ENCODE measurements at places on chromosomes 7 and 10.

DNA sequence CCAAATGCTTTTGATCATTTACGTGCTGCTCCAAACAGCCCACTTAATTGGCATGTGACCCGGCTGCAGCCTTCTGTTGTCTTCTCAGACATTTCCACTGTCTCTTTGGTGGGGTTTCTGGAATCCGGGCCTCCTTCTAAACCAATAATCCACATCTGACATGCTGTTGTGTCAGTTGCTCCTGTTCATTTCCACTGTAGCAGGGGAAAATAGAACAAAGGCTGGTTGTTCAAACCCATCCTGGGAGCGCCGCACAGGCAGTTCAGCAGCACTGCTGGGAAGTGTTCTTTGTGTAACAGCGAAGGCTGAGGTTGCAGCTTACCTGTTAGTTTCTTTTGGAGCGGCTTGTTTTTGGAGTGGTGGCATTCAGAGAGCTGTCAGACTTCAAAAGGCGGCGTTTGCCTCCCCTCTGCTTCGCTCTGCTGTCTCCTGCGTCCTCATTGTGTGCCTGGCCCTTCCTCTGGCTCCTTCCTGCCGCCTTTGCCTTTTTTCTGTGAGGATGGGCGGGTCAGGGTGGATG, 149.4 kb downstream of the SNX10 start:
- H3K27me3 ChIP-seq, result peaks cover 34% of the 10 kb centered on the region
- no peaks in the 10 kb centered on the region for H3K4me1 ChIP-seq
- H3K36me3 ChIP-seq, result no peaks in the 10 kb centered on the region
- no peak overlapping the region for H3K4me3 ChIP-seq

- H3K4me1 ChIP-seq, result peaks cover 37% of the 10 kb centered on the region
- peaks cover 54% of the 10 kb centered on the region for H3K27me3 ChIP-seq
Observed at GRCh38 chr10:62819141-62819920, 3.2 kb upstream of the EGR2 start.

DNA sequence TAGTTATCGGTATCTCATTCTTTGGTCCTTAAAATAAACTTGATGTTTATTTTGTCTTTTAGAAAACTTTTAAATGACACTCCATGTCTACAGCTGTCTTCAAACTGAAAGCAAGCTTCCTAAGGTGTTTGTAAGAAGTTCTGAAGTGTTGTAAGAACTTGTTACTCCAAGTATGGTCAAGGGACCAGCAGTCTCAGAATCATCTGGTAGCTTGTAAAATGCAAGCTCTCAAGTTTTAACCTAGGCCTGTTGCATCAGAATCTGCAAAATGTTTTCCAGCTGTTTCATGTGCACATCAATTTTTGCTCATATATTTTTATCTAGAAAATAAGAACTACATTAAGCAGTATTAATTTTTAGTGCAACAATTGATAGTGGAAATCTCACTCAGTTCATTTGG, 104.1 kb downstream of the THSD7A start:
- H3K27ac ChIP-seq, result no peak overlapping the region
- no peaks in the 10 kb centered on the region for H3K4me1 ChIP-seq
- H3K36me3 ChIP-seq, result no peaks in the 10 kb centered on the region
- H3K4me3 ChIP-seq, result no peak overlapping the region
- H3K27me3 ChIP-seq, result no peaks in the 10 kb centered on the region

DNA sequence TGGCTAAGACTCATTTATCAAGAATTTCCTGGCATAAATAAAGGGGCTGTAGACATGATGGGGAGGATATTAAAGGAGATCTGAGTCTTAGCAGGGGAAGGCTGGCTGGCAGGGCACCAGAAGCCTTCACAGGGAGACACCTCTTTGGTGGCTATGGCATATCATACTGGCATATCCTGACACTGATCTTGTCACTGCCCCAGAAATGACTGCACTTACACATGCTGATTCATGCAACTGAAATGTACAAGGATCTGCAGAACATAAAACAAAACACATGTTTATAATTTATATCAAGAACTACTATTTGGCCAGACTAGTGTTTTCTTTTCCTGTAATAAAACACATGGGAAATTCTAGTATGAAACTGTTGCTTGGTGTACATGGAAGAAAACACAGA, 5.5 kb upstream of the LIPN start:
- H3K27me3 ChIP-seq, result no peaks in the 10 kb centered on the region
- no peaks in the 10 kb centered on the region for H3K4me1 ChIP-seq
- H3K4me3 ChIP-seq, result no peak overlapping the region
- DNase-seq, result no peak
- H3K36me3 ChIP-seq, result no peaks in the 10 kb centered on the region
- no peak overlapping the region for H3K27ac ChIP-seq

DNA sequence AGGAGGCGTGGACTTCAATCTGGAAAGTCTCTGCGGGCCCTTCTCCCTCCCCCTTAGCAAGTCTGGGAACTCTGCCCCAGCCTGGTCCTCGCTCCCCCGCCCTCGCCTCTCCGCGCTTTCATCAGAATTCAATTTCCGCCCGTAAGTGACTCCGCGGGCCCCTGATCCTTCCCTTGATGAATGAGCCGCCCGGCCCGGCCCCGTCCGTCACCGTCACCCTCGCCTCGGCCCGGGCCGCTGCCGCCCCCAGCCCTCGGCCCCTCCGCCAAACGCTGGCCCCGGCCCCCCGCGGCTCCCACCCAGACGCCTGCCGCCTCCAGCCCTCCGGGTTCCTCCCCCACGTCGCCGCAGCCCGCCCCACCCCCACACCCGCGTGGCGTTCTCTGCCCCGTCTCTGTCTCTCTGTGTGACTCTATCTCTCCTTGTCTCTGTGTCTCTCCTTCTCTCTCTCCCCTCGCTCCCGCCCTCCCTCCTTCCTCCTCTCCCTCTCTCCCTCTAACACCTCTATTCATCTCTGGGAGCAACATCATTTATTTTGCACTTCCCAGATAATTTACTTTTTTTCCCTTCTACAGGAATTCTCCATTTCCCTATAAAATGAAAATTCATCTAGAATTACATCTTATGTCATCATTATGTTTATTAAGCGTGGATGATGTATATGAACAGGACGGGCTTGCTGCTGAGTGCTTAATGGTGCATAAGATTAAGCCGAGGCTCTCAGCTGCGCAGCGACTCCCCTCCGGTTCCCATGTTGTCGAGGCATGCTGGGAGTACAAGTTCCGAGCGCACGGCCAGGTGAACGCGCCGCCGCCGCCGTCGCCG, 91.2 kb upstream of the PAX2 start:
- peak overlapping the region; percentile 83 for H3K4me3 ChIP-seq
- H3K27me3 ChIP-seq, result peaks cover 76% of the 10 kb centered on the region
- no peak for DNase-seq
- H3K4me1 ChIP-seq, result peaks cover 18% of the 10 kb centered on the region
- H3K36me3 ChIP-seq, result no peaks in the 10 kb centered on the region

DNA sequence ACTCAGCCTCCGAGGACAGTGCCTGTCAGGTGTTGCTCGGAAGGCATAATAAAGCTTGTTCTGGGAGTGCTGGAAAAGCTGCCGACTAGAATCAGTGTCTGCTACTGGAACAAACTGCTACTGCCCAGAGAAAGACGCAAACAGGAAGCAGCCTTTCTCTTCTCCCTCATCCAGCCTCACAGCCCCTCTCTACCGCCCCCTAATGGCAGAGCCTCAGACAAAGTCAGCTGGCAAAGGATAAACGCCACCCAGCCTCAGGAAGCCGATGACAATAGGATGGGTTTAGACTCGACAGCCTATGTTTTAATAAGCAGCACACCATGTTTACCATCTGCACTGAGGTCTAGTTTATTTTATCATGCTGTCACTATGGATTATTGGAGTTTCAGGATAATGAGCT, 169.5 kb upstream of the LYZL1 start:
- H3K4me1 ChIP-seq, result no peaks in the 10 kb centered on the region
- H3K27ac ChIP-seq, result no peak overlapping the region
- no peaks in the 10 kb centered on the region for H3K27me3 ChIP-seq
- no peak for DNase-seq

GRCh38 chr10:70940834-70941568, 52.6 kb upstream of the PCBD1 start:
- H3K4me3 ChIP-seq, result no peak overlapping the region
- H3K4me1 ChIP-seq, result no peaks in the 10 kb centered on the region
- no peak overlapping the region for H3K27ac ChIP-seq
- H3K27me3 ChIP-seq, result peaks cover 23% of the 10 kb centered on the region
- DNase-seq, result no peak
- H3K36me3 ChIP-seq, result no peaks in the 10 kb centered on the region

DNA sequence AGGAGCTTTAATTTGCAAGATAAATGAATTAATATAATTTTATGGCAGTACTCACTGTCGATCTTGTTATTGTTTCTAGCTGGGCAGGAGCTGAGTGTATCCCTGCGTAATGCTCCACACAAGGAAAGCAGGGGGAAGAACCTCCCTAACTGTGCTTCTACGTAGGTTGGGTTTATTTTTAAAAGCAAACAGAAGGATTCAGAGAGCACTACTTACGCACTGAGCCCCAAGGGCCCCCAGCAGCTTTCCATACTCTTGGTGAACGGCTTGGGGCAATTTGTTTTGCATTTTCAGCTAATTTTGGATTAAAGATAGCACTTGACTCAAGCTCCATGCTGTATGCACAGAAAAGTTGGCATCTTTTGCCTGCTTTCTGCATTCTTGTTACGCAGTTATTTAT, 9.6 kb downstream of the DUSP5 start:
- H3K4me1 ChIP-seq, result peaks cover 31% of the 10 kb centered on the region
- peak overlapping the region; percentile 82 for H3K27ac ChIP-seq
- H3K4me3 ChIP-seq, result no peak overlapping the region
- no peak for DNase-seq

DNA sequence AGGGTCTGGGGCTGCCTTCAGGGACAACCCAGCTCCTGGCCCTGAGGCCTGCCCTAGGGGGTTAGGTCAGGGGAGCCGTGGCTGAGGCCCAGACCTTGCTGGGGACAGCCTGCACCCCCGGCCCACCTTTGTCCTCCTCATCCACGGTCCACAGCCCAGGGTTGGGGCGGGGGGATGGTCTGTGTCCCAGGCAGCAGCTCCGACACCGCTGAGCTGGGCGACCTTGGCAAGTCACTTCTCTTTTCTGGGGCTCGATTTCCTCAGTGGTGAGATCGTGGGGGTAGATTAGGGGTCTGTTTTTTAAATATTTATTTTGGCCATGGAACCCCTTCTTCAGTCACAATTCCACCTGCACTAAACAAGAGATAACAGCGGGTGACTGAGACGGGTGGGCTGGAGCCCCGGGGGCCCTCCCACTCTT, 30.9 kb downstream of the DNAJB12 start:
- peak overlapping the region; percentile 88 for H3K27ac ChIP-seq
- H3K4me1 ChIP-seq, result peaks cover 53% of the 10 kb centered on the region
- no peaks in the 10 kb centered on the region for H3K27me3 ChIP-seq
- H3K4me3 ChIP-seq, result no peak overlapping the region
- H3K36me3 ChIP-seq, result peaks cover 22% of the 10 kb centered on the region

DNA sequence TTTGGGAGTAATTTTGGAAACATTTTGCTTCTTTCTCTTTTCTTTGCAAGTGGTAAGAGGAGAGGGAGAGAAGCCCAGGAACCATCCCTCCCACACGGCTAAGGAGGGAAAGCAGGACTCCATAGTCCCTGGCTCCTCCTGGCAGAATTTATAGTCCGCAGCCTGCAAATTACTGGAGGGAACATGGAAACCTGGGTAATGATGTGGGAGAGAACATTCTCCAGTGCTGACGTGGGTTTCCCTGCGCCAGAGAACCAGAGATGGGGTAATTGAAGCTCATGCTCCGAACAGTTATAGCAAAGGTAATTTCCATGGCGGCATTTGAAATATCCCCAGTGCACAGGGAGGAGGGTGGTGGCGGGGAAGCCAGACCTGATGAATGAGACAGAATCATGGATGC, 320.4 kb downstream of the RPS24 start:
- H3K27me3 ChIP-seq, result peaks cover 52% of the 10 kb centered on the region
- H3K4me1 ChIP-seq, result no peaks in the 10 kb centered on the region
- no peak overlapping the region for H3K4me3 ChIP-seq
- no peaks in the 10 kb centered on the region for H3K36me3 ChIP-seq

DNA sequence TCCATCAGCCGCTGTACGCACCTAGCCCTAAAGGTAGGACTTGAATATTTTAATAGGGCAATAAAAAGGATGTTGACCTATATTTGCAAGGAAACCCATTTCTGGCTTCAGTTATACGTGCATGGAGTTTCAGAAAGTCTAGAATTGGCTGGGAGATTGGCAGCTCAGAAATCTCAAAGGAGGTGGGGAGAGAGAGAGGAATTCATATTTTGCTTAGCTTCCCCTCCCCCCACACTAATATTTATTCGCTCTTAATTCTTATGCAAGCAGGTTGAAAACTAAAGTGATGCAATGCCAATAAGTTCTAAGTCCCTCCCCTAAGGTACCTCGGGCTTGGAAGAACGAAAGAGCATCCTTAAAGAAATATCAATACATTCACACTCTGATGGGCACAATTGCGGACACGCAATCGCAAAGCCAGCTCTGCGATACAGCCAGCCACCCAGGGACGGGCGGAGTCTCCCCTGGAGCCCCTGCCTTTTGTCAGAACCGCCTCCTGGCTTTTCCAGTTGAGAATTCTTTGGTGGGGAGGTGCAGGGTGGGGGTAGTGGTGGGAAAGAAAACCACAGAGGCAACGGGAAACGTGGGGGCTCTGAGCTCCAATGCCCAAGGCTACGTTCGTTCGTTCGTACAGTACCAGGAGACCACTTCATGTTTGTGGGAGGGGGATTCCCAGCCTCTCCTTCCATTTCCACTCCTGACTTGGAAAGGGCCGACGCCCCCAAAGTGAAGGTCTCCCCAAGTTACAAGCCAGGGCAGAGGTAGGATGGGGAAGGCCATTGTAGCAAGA, 1.3 kb downstream of the SHH start:
- H3K4me1 ChIP-seq, result peaks cover 20% of the 10 kb centered on the region
- peaks cover 69% of the 10 kb centered on the region for H3K27me3 ChIP-seq
- no peak for DNase-seq
- no peak overlapping the region for H3K4me3 ChIP-seq
- H3K27ac ChIP-seq, result no peak overlapping the region

GRCh38 chr7:129160161-129160905, 15.8 kb downstream of the TSPAN33 start:
- no peak overlapping the region for H3K27ac ChIP-seq
- H3K36me3 ChIP-seq, result no peaks in the 10 kb centered on the region
- no peak overlapping the region for H3K4me3 ChIP-seq
- no peaks in the 10 kb centered on the region for H3K4me1 ChIP-seq
